Common myeloid progenitor, CD34-positive (primary cell): ENCODE measurements at places on chromosomes 16 and 17.

- no peak for DNase-seq
These were observed 70.5 kb upstream of the CDYL2 start for GRCh38 chr16:80874925-80875324.

GRCh38 chr17:27982688-27983087, 59.8 kb upstream of the NLK start:
- no peak for DNase-seq

GRCh38 chr17:27502526-27503324, 46.5 kb downstream of the KSR1 start:
- DNase-seq = no peak

- DNase-seq = no peak
These were observed 213.2 kb downstream of the IRF8 start for GRCh38 chr16:86112178-86112577.
